SK-N-DZ (cell line): ENCODE measurements at places on chromosomes 3 and 15.

DNA sequence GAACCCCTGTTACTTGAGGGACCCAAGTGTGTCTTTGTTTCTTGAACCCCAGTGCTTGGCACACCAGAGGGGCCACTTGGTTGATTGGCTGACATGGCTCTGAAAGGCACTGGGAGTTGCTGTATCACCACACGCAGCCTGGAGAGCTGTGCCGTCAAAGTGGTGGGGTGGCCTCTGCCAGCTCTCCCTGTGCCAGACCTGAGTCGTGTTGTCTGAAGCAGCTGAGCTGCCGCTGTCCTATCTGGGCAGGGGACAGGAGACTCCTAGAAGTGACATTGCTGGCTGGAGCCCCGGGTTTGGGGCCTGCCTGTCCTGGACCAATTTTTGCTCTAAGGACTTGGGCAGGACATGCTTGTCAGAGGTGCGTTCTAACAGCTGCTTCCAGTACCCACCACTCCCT lies 5.5 kb upstream of the SNX22 start:
- no peak for DNase-seq

DNA sequence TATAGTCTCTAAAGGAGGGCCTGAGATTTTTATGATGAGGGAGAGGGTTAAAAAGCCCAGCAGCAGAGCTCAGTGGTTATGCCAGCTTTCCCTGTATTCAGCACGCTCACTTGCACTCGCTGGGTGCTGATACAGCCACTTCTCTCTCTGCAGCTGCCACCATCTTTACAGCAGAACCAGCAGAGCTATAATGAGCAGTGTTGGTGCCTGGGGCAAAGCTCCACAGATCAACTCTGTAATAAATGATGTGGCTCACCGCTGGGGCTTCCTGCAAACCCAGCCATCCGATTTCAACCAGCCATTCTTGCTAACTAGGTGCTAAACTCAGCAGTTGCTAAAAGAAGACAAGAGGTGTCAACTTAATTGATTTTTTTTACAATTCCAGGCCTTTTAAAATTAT lies 48.0 kb downstream of the ARNT2 start:
- no peak for DNase-seq

GRCh38 chr3:129228891-129229585 lies 20.4 kb upstream of the COPG1 start:
- DNase-seq, result peak; percentile 55

- peak; percentile 59 for DNase-seq
Measured at GRCh38 chr15:70014860-70015490, 82.7 kb downstream of the TLE3 start.

DNA sequence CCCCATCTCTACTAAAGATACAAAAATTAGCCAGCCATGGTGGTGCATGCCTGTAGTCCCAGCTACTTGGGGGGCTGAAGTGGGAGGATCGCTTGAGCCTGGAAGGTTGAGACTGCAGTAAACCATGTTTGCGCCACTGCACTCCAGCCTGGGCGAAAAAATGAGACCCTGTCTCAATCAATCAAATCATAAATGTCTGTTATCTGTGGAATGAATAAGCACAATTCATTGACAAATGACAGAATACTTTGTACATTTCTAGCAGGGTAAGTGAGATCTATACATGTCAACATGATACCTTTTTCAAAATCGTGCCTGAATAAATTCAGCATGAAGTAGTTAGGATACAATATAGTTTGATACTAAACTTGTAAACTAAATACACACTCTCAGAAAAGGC lies 181.2 kb downstream of the FOXP1 start:
- DNase-seq, result no peak

DNA sequence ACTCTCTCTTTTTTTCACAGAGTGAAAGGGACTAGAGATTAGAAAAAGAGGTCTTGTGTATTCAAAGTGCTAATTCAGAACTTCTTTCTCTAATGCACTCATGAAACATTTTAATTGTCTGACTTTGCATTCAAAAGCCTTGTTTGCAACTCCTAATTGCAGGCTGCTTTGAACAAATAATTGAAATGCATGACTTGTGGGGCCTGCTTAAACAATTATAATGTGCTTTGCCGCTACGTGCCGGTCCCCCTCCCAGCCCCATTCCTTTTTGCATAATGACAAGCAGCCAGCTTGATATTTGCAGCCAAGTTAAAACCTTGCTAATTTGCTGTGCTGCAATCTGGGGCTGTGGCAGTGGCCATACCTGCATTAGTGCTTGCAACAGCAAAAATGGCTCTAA lies 114.5 kb downstream of the FOXB1 start:
- DNase-seq, result no peak

DNA sequence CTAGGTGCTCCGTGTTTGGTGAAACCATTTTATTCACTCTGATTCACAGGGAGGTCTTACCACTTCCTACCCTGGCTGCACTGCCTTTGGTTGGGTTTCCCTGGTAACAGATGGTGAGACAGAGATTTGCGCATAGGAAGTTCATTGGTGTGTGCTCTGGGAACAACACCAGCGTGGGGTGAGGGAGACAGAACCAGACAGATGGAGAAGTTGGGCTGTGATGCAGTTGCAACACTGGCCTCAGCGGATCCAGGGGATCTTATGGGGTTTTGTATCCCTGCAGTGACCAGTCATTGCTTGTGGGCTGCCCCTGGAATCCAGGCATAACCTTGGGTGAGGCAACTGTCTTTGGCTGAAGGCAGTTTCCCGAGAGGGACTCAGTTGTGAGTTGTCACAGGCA lies 12.5 kb upstream of the IL16 start:
- no peak for DNase-seq

GRCh38 chr15:45183511-45183910 lies 4.3 kb downstream of the SHF start:
- DNase-seq, result no peak

DNA sequence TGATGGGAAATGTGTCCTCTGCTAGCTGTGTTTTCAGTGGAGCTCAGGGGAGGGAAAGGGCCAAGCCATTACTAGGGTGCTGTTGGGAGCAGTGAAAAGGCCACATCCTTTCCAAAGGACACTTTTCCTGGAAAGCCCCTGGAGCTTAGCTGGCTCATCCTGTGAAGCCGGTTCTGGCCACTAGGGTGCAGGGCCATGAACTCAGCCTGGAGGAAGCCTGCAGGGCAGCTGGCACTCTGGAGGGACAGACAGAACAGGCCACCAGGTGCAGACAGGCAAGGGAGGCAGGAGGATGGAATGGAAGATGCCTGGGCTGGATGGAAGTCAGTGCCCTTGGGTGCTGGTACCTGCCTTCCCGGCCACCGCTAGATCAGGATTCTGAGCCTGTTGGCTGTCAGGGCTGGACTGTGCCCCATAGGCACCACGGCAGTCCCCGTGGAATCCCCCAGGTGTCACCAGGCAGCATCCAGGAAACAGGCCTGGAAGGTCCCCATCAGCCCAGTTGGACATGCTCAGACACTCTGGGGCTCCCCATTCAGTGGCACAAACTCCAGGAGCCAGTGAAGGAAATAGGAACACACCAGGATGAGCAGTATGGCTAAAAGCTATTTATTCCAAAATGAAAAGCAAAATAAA lies 76.2 kb upstream of the C2CD4B start:
- DNase-seq, result peak; percentile 44

GRCh38 chr3:87462228-87462627 lies 185.8 kb upstream of the POU1F1 start:
- DNase-seq, result no peak

DNA sequence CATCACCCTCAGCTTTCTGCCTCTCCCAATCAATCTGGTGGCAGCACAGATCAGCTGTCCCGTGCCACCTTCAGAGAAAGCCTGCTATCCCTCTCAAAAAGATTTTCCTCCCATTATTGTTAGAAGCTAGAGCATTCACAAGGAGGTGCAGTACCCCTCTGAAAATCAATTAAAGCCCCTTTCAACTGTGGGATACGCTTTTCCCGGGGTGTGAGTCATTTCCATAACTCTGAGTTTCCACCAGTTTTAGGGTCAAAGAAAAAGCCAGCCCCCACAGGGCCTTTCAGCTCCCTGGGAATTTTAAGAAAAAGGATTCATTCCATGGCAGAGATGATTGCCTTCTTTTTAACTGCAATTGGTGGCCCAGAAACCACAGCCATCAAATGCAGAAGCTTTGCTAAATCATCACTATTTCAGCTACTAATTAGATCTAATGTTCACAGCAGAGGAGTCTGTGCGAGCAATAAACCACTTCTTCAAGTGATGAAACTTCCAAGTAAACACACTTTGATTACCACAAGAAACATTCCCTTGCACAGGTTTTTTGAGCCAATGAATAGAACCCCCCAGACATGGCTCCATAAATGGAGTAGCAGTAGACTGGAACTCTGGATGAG lies 270.0 kb upstream of the TPRG1 start:
- no peak for DNase-seq

- DNase-seq, result no peak
Measured at GRCh38 chr3:45965253-45965652, 22.0 kb downstream of the CXCR6 start.

DNA sequence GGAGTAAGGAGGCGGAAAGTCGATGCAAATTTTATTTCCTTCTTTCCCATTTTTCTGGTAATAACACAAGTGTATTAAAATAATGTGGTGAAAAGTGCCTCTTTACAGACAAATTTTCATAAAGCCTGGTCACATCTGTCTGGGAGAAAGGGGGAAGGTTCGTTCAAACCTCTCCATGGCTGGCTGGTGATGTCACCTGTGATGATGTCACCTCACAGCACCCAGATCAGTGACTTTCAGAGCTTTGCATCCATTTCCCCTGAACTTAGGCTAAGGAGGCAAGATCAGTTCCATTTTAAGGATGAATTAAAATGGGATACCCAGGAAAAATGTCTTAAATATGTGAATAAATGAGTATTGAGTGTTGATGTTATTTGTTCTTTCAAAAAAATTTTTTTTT lies 34.1 kb downstream of the ATP10A start:
- no peak for DNase-seq

GRCh38 chr3:123779655-123780231 lies 104.4 kb downstream of the MYLK start:
- no peak for DNase-seq

- DNase-seq, result no peak
Measured at GRCh38 chr3:71127844-71128243, 455.7 kb downstream of the FOXP1 start.

DNA sequence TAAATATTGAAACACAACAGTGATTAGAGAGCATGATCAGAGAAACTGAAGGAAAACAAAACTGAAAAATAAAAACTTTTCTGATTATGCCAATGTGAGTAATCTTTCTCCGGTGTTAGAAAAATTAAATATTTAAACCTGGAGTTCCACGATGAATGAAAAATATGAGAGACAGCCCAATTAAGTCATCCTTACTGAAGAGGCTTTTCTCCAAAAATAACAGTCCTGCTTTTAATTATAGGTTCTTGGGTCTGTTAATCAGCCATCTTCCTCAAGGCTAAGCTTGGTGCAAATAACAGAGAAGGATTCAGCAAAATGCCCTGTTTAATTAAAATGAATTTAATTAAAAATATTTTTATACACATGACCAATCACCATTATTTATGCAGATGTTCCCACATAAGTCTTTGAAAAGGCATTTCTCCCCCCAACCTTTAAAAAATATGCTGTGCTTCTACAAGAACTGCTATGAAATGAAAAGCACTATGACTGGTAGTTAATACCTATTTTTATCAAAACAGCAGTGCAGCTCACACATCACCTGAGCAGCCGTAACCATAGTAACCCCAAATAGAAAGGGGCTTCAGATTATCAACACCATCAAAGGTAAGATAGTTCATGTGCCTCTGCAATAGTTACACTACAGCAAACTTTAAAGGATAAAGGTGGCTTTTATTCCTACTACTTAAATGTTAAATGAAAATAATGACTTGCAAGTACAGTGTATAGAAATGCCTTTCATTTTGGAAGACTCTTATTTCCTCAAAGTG lies 175.7 kb downstream of the SLC9A9 start:
- no peak for DNase-seq

DNA sequence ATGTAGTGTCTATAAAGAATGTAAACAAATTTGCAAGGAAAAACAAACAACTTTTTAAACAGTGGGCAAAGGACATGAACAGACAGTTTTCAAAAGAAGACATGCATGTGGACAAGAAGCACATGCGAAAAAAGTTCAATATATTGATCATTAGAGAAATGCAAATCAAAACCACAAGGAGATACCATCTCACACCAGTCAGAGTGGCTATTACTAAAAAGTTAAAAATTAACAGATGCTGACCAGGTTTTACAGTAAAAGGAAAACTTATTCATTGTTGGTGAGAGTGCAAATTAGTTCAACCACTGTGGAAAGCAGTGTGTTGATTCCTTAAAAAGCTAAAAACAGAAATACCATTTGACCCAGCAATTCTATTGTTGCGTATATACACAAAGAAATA lies 47.1 kb upstream of the LSAMP start:
- no peak for DNase-seq

GRCh38 chr3:189363590-189364255 lies 192.0 kb downstream of the TPRG1 start:
- no peak for DNase-seq

- DNase-seq, result no peak
Measured at GRCh38 chr3:170323331-170323730, 34.2 kb upstream of the SKIL start.

DNA sequence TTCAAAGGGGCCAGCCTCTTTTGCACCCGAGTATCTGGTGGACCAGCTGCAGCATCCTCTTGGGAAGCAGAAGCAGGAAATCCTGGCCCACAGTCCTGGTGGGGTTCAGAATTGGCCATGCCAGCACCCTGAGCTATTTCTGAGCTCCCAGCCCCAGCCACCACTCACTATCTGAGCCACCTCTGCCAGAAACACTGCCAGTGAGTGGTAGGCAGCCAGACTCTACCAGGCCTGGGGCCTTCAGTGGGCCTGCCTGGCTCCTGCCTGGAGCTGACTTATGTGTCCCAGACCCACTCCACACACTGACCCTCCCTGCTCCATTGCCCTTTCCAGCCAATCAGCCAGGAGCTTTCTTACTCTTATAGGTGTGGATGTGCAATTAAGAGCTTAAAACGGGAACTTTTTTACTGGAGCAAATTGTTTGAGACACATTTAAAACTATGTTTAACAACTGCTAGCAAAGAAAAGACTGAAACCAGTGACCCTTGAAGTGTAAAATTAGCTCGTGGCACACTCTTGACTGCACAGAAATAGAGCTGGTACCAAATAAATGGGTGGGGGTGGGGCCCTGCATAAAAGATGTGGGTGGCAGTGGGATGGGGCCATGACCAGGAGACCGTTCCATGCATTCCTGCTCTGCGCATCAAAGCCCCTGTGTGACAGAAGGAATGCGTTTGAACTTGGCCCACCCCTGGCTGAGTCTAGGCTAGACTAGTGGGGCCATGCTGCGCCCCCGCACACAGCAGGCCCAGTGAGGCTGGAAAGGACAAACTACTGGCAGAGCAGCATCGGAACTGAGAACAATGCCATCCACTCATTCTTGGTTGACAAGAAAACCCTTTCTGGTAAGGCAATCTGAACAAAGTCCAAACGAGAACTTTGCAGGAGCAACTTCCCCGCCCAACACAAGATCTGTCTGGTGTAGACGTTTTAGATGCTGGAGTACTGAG lies 48.0 kb downstream of the CTNNB1 start:
- no peak for DNase-seq

- no peak for DNase-seq
Measured at GRCh38 chr15:47374222-47374621, 343.1 kb upstream of the SEMA6D start.

DNA sequence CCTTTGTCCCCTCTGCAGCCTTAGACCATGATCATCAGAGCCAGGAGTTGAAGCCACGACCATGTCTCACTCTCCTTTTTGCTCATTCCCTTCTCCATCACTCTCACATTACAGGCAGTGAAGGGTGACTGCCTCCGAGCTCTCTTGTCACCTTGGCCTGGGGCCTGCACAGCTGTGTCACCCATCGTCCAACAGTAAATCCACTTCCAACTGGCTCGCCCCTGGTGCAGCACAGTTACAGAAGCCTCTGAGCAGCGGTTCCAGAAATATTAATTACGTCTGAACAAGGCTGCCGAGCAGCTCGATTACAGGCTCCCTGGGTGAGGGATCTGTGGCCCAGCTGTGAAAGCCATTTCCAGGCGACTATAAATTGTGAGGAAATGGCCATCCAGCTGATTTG lies 528.2 kb downstream of the NR2F2 start:
- DNase-seq, result no peak
